Fibroblast of pulmonary artery (primary cell): ENCODE measurements at places on chromosomes 1 and 21.

DNA sequence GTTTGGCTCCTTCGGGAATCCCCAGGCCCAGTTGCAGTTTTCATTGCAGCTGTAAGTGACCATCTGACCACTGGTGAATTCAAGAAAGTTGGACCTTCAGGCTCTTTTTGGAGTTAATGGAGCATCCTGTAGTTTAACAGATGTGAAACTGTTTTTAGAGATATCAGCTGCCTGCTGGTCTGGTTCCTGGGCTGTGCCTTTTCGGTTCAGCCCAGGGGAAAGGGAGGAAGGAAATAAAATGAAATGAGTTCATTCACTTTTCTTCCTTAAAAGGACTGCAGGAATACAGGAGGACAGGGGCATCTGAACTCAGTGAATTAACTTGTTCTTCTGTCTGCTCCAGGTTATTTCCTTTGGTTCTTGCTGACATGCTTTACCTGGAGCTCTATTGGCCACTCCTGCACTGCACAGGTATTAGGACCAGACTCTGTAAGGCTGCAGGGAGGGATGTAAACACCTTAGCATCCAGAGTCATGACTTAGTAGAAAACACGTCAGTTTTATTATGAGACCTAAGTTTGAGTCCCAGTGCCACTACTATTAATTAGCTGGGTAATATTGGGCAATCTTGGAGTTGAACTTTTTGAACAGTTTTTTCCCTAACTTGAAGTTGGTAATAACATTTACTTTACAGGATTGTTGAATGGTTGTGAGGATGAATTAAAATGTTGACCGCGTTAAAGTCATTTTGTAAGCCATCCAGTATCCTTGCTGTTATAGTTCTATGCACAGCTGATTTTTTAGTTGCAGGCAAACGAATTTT is 83.6 kb downstream of the LRRC8D start:
- DNase-seq: no peak

GRCh38 chr1:31788825-31789256 is 24.7 kb upstream of the ADGRB2 start:
- peak; percentile 81 for DNase-seq

- DNase-seq: no peak
Measured at GRCh38 chr1:77829851-77830250, 50.4 kb downstream of the MIGA1 start.

GRCh38 chr1:180909005-180909414 is 3.7 kb upstream of the KIAA1614 start:
- no peak for DNase-seq

DNA sequence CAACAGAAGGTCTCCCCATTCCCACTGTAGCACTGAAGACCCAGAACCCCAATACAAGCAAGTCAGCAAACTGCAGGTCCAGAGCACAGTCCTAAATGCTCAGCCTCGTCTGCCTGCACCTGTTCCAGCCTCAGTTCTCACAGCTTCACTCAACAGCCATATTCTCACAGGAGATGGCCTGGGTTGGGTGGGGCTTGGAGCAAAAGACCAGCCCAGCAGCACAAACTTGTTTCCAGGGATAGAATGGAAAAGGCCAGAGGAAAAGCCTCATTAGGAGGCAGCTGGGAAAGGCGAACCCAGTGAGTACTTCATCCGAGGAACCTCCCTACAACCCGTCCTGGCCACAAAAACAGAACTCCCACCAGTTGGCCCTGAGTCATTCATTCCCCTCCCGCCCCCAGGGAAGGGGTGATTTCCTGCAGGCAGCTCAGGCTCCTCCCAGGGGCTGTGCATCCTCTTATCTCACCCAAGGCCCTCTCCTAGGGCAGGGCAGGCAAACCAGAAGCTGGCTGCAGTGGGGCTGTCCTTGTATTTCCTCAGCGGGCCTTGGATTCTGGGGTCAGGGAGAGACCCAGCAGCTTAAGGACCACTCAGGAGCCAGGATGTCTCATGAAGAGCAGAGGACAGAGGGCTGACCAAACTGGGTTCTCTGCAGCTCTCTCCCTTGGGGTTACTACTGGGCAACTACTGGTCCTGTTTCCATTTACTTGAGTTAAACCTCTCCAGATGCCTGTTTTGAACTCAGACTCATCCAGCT is 7.4 kb upstream of the MPL start:
- peak; percentile 85 for DNase-seq

- no peak for DNase-seq
Measured at GRCh38 chr1:97976801-97977200, 56.0 kb upstream of the DPYD start.

GRCh38 chr1:1162597-1163537 is 10.8 kb upstream of the TTLL10 start:
- DNase-seq: no peak

- DNase-seq: no peak
Measured at GRCh38 chr1:94929351-94930217, 2.7 kb upstream of the CNN3 start.

GRCh38 chr1:172724765-172725613 is 66.1 kb downstream of the FASLG start:
- DNase-seq: no peak

- no peak for DNase-seq
Measured at GRCh38 chr1:62637392-62638105, 40.2 kb downstream of the ANGPTL3 start.

GRCh38 chr1:7781501-7781900 is 2.6 kb upstream of the PER3 start:
- DNase-seq: no peak

GRCh38 chr1:199161319-199161680 is 522.5 kb downstream of the PTPRC start:
- DNase-seq: no peak

GRCh38 chr1:11634365-11635192 is 19.6 kb downstream of the FBXO2 start:
- DNase-seq: no peak
